ENCODE measurements at places on chromosomes 3 and 15. TPM values are rescaled to one million over a fixed set of nuclear protein-coding genes. Genes with fewer than 3 reads are reported as not detected.

The CCDC54 gene
- total RNA-seq: not detected

The IL17RC gene
- 13.4 TPM for total RNA-seq

The ATP11B gene
- 127 TPM for total RNA-seq

The HRG gene
- total RNA-seq: not detected

Data from progenitor cell of endocrine pancreas (in vitro differentiated cells).